ENCODE measurements at places on chromosomes 12 and 14.

- DNase-seq, result no peak
Measured at GRCh38 chr14:94227029-94227428, 52.9 kb downstream of the PPP4R4 start.

- no peak for DNase-seq
Measured at GRCh38 chr14:55578511-55578910, 1.5 kb upstream of the KTN1 start.

- peak; percentile 13 for DNase-seq
Measured at GRCh38 chr12:110501399-110501751, 536 bp downstream of the VPS29 start.

- no peak for DNase-seq
Measured at GRCh38 chr12:49872781-49873181, 29.9 kb upstream of the BCDIN3D start.

- no peak for DNase-seq
Measured at GRCh38 chr14:69693145-69693544, 73.8 kb upstream of the SRSF5 start.

GRCh38 chr12:65533177-65533883 is 254.8 kb downstream of the MSRB3 start:
- DNase-seq, result no peak

DNA sequence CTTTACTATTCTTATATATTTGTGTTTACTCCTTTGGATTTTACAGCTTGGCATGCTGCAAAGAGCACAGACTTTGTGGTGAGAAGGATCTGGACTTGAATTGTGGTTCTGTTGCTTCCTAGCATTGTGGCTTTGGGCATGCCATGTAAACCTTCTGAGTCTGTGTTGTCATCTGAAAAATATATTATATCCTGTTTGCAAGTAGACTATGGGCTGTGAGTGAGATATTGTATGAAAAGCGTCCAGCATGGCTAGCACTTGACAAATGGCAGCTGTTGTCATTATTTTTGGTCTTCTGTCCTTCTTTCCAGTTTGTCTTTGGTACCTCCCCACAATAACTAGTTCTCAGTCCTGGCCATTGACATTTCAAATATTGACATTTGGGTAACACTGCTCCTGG is 61.8 kb upstream of the DACT1 start:
- no peak for DNase-seq

GRCh38 chr12:112828541-112828940 is 37.0 kb downstream of the RPH3A start:
- DNase-seq, result no peak

DNA sequence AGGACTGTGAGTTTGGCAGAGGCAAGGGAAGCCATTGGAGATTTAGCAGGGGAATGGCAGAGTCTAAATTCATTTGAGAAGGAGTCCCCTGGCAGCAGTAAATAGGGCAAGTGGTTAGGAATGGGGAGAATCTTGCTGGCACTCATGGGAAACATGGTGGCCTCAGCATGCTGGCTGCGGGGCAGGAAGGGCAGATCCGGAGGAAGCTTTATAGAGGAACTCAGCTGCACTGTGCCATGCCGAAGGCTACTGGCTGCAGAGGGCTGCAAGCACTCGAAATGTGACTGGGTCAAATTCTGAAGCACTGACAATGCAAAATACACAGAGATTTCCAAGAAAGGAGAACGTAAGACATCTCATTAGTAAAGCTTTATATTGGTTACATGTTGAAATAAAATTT is 23.9 kb downstream of the CCNK start:
- DNase-seq, result no peak

DNA sequence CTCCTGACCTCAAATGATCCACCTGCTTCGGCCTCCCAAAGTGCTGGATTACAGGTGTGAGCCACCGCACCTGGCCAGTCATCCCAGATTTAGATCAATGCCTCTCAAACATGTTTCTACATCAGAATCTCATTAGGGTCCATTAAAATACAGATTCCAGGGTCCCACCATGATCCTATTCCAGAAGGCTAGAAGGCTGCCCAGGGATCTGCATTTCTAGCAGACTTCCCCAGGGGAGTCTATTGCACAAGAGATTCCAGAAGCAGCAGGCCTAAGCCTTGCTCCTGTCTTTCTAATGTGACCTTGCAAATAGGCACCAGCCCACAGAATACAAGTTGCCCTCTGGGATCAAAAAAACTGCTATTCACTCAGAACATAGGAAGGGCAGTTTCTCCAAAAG is 81.5 kb downstream of the SCARB1 start:
- DNase-seq, result no peak

DNA sequence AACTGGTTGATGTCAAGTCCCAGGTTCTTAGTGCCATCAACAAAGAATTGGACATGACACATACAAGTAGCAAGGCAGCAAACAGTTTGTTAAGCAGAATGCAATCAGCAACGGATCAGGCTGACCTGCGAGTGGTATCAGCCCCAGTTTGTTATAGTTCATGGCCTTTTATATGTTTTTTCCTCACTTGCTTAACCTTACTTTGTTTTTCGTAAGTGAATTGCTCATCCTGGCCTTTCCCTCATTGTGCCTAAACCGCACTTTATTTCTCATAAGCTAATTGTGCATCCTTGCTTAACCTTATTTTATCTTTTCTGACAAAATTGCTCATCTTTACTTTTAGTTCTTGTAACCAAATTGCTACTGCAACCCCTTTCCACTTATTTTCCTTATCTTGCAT is 4.1 kb downstream of the ETFBKMT start:
- DNase-seq, result no peak

Data from CD4-positive, alpha-beta T cell treated with Interferon alpha-2 for 1 hour (primary cell).